Glutamatergic neuron (in vitro differentiated cells): ENCODE measurements at places on chromosomes 4 and X. TPM values are rescaled to one million over a fixed set of nuclear protein-coding genes. Genes with fewer than 3 reads are reported as not detected.

- DNase-seq, result no peak
These were observed 20.6 kb downstream of the CLDN22 start for GRCh38 chr4:183299464-183299863.

ART3 gene
- not detected for total RNA-seq

CCSER1 gene
- 15.7 TPM for total RNA-seq

ARHGAP36 gene
- 0.27 TPM for total RNA-seq

ADAMTS3 gene
- total RNA-seq, result 0.10 TPM

NSDHL gene
- 36.1 TPM for total RNA-seq

XG gene
- total RNA-seq, result not detected
